ENCODE measurements at places on chromosomes 4 and X.

DNA sequence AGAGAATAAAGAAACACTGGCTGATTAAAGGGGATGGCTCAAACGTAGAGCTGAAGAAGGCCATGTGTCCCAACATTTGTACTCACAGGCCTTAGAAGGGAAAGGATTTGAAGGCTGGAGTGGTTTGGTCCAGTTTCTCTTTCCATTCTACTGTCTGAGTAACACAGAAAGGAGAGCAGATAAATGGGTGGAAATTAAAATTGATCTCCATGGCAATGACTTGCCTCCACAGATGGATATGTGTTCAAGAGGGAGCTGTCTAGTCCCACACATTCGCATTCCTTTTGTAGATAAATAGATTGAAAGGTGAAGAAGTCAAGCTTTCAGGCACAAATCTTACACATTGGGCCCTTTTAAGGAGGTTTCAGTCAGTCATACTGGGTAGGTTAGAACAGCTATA, 74.6 kb downstream of the DOCK11 start:
- DNase-seq, result no peak

GRCh38 chr4:155529272-155529671, 137.4 kb upstream of the GUCY1A1 start:
- DNase-seq, result no peak

DNA sequence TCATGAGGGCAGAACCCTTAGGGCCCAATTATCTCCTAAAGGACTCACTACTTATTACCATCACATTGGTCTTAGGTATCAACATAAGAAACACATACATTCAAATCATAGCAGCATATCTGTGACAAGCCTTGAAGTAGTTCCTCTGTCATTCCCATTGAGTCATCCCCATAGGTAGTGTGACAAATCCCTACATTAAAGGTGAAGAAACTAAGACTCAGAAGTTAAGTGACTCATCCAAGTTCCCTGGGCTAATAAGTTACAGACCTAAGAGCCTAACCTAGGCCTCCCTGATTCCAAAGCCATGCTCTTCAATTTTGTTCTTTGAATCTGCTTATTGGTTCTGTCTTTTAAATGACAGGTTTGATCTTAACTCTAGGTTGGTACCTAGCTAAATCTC, 58.2 kb downstream of the CD38 start:
- no peak for DNase-seq

- DNase-seq, result no peak
Measured at GRCh38 chrX:96433409-96434077, 251.1 kb upstream of the DIAPH2 start.

GRCh38 chrX:105552395-105552794, 269.9 kb upstream of the NRK start:
- no peak for DNase-seq

DNA sequence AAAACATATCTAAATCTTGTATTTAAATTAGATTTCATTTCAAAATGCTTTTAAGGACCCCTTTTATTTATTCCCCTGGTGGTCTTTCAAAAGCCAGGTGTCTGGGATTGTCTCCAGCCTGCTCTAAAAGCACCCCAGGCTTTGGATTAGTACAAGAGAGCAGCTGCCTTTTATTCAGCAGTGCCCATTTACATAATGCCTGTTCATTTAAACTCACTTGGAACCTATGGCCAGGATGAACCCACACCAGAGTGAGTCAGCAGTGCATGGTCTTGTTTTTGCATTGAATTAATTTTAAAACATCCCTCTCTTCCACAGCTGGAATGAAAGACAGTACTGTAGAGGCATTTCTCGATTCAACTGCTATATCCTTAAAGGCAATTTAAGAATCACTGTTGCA, 64.1 kb upstream of the TENM3 start:
- DNase-seq, result no peak
